ENCODE measurements at places on chromosomes 11 and 22.

DNA sequence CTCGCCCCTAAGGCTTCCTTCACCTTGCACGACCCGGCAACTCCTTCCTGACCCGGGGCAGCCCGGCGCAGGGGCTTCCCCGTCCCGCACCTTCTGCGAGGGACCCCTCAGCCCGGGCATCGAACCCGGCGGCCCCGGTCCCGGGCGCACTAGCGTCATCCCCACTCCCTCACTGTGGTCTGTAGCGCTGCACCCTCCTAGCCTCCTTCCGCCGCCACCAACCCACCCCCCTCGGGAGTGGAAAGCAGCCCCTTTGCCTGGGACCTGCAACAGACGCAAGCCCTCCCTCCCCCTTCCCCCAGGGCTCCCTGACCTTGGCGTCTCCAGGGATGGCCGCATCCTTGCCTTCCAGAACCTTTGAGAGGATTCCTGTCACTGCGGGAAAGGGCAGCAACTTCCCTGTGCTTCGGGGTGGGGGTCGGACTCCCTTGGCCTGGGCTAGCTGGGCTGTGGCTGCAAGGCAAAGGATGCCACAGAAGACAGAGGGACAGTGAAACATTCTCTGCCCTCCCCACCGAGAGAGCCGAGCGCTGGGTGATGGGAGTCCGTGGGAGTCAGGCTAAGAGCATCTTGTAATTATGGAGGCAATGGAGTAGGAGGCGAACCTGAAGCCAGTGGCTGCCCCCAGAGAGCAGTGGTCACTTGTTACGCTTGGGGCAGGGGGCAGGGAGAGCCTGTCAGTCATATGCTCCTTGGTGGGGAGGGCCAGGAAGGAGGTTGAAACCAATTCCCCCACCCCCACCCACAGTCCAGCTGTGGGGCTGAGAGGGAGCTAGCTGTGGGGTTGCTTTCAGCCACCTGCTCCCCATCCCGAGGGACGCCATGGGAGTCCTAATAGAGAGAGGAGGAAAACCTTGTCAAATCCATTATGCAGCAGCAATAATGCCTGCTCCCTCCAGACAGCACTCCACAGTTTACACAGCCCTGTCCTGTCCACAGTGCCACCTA is 920 bp downstream of the TMEM132A start:
- no peak for DNase-seq

DNA sequence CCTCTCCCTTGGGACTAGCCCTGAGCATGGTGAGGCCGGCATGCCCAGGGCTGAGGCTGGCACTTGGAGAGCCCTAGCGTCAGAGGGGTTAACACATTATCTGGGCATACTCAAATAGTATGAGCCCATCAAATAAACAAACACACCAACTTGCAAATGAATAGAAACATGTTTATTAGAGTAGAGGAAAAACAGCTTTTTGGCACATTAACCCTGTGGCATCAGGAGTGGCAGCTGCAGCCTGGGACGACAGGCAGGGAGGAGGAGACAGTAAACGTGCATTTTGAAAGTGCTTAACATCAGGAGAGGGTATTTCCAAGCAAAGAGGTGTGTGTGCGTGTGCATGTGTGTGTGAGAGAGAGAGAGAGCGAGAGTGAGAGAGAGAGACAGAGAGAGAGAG is 684.9 kb downstream of the NTM start:
- DNase-seq: no peak

- no peak for DNase-seq
These were observed 32.1 kb downstream of the DAGLA start for GRCh38 chr11:61712314-61712713.

GRCh38 chr11:33719587-33719986 is 16.6 kb downstream of the CD59 start:
- no peak for DNase-seq

GRCh38 chr11:127385071-127385470 is 384.5 kb upstream of the KIRREL3 start:
- DNase-seq: no peak

GRCh38 chr22:26857169-26857568 is 199.8 kb downstream of the MIAT start:
- DNase-seq: no peak

DNA sequence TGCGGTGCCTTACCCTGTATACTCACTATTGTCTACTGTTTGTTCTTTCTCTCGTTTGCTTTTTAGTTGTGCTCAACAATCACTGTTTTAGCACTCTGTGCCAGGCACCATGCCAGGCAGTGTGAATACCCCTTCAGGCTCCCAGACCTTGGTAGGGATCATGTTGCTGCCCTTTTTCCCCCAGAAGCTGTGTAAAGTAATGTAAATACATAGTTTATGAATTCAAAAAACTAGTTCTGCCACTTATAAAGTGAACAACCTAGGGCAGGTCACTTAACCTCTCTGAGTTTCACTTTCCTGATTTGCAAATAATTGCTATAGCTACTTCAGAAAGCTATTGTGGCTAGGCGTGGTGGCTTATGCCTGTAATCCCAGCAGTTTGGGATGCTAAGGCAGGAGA is 81.0 kb upstream of the CTSC start:
- no peak for DNase-seq

GRCh38 chr11:73991471-73992006 is 8.9 kb upstream of the UCP2 start:
- DNase-seq: no peak

DNA sequence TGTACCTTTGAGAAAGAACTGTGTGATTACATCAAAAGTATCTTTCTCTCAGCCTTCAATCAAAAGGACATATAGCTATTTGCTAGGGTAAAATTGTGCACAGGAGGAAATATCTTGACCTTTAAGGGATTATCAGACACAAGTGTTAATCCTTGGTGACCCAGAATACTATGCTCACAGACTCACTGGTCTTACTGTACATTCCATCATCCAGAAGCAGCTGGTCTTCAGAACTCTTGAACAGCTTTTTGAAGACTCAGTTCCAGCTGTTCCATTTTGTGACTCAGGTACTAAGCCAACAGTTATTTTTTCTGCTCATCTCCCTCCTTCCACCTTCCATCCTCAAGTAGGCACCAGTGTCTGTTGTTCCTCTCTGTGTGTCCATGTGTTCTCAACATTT is 19.8 kb downstream of the ZBED5 start:
- no peak for DNase-seq

DNA sequence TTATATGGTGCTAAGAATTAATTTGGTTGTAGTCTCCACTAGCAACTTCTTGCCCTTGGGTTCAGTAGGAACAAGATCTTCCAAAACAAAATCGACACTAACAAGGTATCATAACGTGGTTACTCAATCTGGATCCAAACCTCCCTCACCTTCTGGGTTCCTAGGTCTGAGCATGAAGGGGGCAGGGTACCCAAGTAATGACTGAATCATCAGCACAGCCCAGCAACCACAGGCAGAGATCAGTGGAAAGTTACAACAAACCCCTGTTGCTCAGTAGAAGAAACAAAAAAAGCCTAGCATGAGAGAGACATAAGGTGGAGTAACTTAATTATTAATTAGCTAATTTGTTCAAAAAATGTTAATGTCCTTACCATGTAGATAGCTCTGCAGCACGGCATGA is 221.4 kb downstream of the BLID start:
- DNase-seq: no peak

GRCh38 chr11:88861618-88862017 is 204.2 kb downstream of the GRM5 start:
- DNase-seq: no peak

DNA sequence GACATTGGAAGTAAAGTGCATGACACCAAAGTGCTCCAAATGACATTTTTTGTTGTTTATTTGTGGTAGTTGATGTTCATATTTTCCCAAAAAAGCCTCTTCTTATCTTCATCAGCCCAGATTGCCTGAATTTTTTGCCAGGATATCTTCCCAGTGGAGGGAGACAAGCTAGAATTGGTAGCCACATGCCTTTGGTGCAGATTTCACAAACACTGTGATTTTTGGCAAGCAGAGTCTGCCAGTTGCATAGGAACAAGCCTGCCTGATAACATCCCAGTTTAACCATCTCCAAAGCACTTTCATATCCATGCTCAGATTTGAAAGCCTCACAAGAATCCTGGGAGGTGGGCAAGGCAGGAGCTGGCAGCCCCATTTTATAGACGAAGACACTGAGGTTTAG is 102.3 kb upstream of the SYT13 start:
- no peak for DNase-seq

DNA sequence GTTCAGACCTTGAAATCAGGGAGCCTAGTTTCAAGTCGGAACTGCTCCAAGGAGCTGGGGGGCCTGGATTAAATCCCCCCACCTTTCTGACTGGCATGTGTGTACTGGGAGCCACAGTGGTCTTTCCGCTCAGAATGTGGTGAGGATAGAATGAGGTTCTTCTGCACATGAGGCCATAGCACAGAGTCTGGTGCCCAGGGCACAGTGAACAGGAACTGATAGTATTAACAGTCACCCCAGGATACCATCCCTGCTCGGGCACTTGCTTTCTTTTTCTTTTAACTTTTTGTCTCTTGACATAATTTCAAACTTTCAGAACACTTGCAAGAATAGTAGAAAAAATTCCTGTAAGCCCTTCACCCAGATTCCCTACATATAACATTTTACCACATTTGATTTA is 28.8 kb downstream of the LMO1 start:
- no peak for DNase-seq

DNA sequence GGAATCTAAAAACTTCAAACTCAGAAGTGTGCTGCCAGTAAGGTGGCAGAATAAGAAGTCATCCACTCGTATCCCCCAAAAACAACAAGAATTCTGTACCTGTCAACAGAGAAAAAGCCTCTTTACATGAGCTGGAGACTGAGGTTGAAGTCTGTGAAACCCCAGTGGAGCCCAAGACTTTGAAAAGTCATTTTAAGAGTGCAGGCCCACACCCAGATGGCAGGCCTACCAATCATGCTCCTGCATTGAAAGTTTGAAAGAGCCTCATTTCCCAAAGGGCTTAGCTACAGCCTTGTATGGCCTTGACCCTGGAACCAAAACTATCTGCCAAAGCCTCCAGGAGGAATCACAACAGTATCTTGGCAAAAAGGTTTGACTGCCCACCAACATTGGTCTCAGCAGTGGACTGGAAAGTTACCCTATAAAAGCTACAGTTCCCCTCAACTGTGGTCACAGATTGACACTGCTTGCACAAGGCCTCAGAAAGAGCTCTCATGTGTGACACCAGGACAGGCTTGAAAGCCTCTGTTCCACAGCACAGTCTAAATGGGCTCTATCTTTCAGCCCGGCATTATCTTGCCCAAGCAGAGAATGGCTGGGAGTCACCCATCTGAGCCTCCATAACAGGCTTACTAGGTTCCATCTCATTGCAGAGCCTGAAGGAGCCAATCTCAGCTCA is 47.7 kb downstream of the SLC22A9 start:
- no peak for DNase-seq

DNA sequence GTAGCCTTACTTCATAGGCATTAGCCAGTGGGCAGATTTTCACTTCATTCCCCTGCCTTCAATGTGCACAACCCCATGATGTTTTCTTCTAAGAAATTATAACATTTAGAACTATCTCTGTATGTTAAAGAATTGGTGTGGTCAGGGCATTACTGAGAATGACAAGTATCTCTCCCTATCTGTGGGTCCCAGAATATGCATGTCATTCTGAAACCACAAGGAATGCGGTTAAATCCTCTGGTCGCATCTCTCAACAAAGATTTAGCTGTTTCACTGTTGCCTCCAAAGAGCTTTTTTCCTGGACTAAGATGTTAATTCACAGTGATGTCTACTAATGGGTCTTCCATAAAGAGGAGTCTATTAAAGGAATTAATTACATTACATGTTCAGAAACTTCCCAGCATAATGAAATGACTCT is 62.7 kb downstream of the LIF start:
- no peak for DNase-seq

GRCh38 chr22:27537501-27537900 is 264.1 kb downstream of the MN1 start:
- no peak for DNase-seq

GRCh38 chr22:48820481-48821345 is 1007.0 kb downstream of the BRD1 start:
- no peak for DNase-seq

DNA sequence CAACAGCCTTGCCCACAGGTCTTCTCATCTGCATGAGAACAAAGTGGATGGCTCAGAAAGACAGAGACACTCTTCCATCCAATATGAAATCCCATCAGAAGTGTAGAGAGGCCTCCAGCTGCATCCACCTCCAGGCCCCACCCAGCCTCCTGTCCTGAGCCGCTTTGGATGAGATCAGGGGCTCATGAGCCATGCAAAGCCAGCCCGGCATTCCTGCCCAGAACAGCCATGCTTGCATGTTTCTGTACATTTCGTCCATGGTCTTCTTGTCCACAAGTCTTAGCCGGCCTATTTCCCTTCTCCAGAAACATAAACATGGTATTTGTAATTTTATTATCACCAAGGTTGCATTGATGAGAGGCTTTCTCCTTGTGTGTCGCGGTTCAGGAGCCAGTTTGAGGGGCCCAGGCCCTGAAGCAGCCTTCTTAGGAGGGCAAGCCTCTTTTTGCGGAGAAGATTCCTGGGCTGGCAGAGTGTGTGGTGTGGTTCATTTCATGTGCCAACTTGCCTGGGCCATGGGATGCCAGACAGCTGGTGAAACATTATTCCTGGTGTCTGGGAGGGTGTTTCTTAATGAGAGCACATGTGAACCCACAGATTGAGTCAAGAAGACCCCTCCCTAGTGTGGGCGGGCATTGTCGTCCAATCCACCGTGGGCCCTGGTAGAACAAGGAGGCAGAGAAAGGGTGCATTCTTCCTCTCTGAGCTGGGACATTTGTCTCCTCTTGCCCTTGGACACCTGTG is 928.9 kb downstream of the TBC1D22A start:
- DNase-seq: no peak

GRCh38 chr22:50532824-50533796 is 3.3 kb upstream of the TYMP start:
- DNase-seq: no peak

DNA sequence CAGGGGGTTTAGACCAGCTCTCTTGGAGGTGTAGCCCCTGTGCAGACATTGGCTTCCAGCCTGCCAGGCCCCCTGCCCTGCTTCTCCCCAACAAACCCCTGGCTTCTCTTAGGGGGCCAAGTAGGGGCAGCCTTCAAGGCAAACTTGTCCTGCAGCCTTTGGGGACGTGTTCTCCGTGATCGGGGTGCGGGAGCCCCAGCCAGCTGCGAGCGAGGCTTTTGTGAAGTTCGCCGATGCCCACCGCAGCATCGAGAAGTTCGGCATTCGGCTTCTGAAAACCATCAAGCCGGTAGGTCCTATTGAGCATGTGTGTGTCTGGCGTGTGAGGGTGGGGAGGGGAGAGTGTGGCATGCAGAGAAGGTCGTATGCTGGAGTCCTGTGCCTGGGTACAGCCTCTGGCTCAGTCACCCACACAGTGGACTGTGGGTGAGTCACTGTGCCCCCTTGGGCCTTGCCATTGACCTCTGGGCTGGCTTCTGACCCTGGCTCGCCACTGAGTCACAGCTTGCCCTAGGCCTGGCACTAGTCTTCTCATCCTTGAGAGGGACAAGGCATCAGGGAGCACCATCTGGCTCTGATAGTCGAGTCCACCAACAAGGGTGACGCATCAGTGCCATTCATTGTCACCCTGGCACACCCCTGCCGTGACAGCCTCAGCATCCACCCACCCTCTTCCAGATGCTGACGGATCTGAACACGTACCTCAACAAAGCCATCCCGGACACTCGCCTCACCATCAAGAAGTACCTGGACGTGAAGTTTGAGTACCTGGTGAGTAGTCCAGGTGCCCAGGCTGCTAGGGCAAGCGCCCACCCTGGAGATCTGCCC is 11.4 kb downstream of the SLC16A8 start:
- no peak for DNase-seq

- no peak for DNase-seq
These were observed 903.7 kb downstream of the FAM181B start for GRCh38 chr11:81829976-81830375.

All from esophagus squamous epithelium (tissue), 5 donors.